ENCODE measurements at places on chromosomes 7 and 10.
A peak's percentile ranks its signal among the peaks of the same experiment; 100 is the strongest.

DNA sequence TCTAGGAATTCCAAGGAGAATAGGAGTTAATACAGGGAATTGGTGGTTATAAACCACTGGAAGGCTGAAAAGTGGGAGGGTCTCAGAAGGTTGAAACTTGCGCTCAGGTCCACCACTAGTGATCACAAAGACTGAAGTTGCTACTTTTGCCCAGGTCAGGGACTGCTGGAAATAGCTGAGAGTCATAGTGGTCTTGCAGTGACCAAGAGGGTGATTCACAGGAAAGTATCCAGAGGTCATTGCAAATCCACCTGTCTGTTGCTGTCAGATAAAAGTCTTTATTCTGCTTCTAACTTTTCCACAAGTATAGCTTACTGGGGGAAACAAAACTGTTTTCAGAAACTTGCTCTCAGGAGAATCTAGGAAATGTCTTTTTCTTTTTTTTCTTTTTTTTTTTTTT lies 211.5 kb upstream of the PRSS1 start:
- DNase-seq: no peak

- no peak for DNase-seq
Observed at GRCh38 chr7:99674995-99675742, 4.6 kb downstream of the CYP3A5 start.

GRCh38 chr7:27168265-27168947 lies 3.1 kb upstream of the HOXA9 start:
- DNase-seq: peak; percentile 51

DNA sequence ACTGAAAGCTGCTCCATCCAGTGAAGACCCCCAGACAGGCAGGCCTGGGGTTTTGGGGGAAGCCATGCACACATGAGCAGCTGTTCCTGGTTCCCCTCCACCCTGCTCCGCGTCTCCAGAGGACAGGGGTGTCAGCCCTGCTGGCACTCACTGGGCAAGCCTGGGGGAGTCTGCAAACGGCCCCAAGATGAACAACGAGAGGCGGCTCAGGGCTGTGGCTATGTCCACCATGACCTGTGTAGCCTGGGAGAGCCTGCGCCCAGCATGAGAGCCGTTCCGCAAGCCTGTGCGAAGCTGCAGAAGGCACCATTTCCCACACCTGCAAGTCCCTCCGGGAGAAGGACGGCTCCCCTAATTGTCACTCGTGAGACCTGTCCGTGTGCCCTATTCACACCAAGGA lies 59.5 kb downstream of the DPYSL4 start:
- DNase-seq: no peak

- DNase-seq: no peak
Observed at GRCh38 chr10:52409195-52409594, 95.1 kb downstream of the DKK1 start.

- peak; percentile 92 for DNase-seq
Observed at GRCh38 chr7:106865130-106866041, at the start of gene PIK3CG. Gene PIK3CG (plus strand): TSS chr7:106865282. CDS start chr7:106867562, 2,280 bp downstream.

GRCh38 chr7:95794917-95795515 lies 22.7 kb downstream of the DYNC1I1 start:
- DNase-seq: peak; percentile 43

GRCh38 chr7:70833726-70834125 lies 298.2 kb upstream of the GALNT17 start:
- DNase-seq: no peak

- DNase-seq: no peak
Observed at GRCh38 chr10:27997865-27998177, 1.1 kb downstream of the ODAD2 start.

- no peak for DNase-seq
Observed at GRCh38 chr10:19570120-19570519, 246.1 kb upstream of the PLXDC2 start.

GRCh38 chr10:2048337-2048973 lies 311.1 kb upstream of the ADARB2 start:
- no peak for DNase-seq

DNA sequence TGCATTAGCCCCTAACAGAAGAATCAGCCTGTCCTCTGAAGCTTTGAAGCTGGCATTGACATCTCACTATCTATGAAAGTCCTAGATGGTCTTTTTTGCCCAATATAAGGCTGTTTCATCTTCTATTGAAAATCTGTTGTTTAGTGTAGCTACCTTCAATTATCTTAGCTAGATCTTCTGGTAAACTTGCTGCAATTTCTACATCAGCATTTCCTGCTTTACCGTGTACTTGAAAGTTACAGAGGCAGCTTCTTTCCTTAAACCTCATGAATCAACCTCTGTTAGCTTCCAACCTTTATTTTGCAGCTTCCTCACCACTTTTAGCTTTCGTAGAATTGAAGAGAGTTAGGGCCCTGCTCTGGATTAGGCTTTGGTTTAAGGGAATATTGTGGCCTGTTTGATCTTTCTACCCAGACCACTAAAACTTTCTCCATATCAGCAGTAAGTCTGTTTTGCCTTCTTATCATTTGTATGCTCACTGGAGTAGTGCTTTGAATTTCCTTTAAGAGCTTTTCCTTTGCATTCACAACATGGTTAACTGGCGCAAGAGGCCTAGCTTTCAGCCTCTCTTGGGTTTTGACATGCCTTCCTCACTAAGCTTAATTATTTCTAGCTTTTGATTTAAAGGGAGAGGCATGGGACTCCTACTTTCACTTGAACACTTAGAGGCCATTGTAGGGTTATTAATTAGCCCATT lies 32.5 kb downstream of the ARID5B start:
- DNase-seq: no peak

- no peak for DNase-seq
Observed at GRCh38 chr10:120365872-120366271, 91.2 kb upstream of the PLPP4 start.

DNA sequence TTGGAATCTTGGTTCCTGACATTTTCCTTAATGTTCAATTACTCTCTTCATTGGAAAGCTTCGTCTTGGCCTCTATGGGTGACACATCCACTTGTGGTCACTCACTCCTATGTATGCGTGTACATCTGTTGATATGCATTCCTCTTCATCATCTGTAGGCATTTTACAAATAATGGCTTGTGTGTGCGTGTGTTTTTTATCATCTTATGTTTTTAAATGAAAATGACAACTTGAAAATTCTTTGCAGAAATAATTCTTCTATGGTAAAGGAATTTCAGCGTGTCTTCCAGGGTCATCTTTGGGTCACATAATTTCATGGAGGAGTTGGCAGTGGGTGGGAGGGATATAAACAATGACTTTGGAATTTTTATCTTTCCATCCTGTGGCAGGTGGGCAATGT lies 925.1 kb downstream of the LRMDA start:
- DNase-seq: no peak

GRCh38 chr7:34622182-34622581 lies 35.8 kb upstream of the NPSR1 start:
- no peak for DNase-seq
